T-helper 2 cell treated with Interferon-gamma antibody and Interleukin-4, amounts not matched to agents 100 ng/mL and 5 ng/mL, for 36 hours (primary cell): ENCODE measurements at places on chromosomes 5 and 9. TPM values are rescaled to one million over a fixed set of nuclear protein-coding genes. Genes with fewer than 3 reads are reported as not detected.

C8G gene
- 2.3 and 4.1 TPM in 2 replicates for total RNA-seq

SLC45A2 gene
- 0.14 and 0.23 TPM in 2 replicates for total RNA-seq

SERF1B gene
- total RNA-seq = 9.4 and 11.6 TPM in 2 replicates

FBN2 gene
- total RNA-seq = not detected in 2 replicates

GFPT2 gene
- not detected in 2 replicates for total RNA-seq

PCDHGA10 gene
- total RNA-seq = 0.34 and 0.41 TPM in 2 replicates

TMC1 gene
- not detected in 2 replicates for total RNA-seq

RASGEF1C gene
- total RNA-seq = not detected in 2 replicates

RORB gene
- 0.07 and 0.14 TPM in 2 replicates for total RNA-seq

F12 gene
- 1.2 and 1.9 TPM in 2 replicates for total RNA-seq

CATSPER3 gene
- 0.70 and 0.95 TPM in 2 replicates for total RNA-seq

OR1N2 gene
- not detected in 2 replicates for total RNA-seq

OR13F1 gene
- total RNA-seq = not detected in 2 replicates

PPP2R2B gene
- 0.52 and 0.80 TPM in 2 replicates for total RNA-seq

DEPDC1B gene
- total RNA-seq = 36.5 and 38.6 TPM in 2 replicates

HMMR gene
- total RNA-seq = 46.1 and 46.6 TPM in 2 replicates

LECT2 gene
- total RNA-seq = not detected in 2 replicates

CD72 gene
- total RNA-seq = 7.0 and 7.3 TPM in 2 replicates

SLC25A2 gene
- 0.25 and 0.59 TPM in 2 replicates for total RNA-seq

SCGB3A1 gene
- not detected in 2 replicates for total RNA-seq

TMED7 gene
- total RNA-seq = 45.1 and 47.8 TPM in 2 replicates

CHSY3 gene
- total RNA-seq = not detected in 2 replicates

ANKRD34B gene
- not detected in 2 replicates for total RNA-seq

ACTBL2 gene
- total RNA-seq = not detected in 2 replicates

SLC27A6 gene
- total RNA-seq = not detected in 2 replicates

TAF11L10 gene
- total RNA-seq = not detected in 2 replicates

SLC34A1 gene
- 0.07 and 0.11 TPM in 2 replicates for total RNA-seq

TMEM203 gene
- 28.2 and 30.8 TPM in 2 replicates for total RNA-seq

AMBP gene
- not detected in 2 replicates for total RNA-seq

PHF24 gene
- not detected in 2 replicates for total RNA-seq

IFNB1 gene
- not detected in 2 replicates for total RNA-seq

GRIA1 gene
- not detected in 2 replicates for total RNA-seq

AGXT2 gene
- total RNA-seq = not detected in 2 replicates

BARHL1 gene
- total RNA-seq = not detected in 2 replicates

BTNL9 gene
- not detected in 2 replicates for total RNA-seq

FAM13B gene
- 37.5 and 38.5 TPM in 2 replicates for total RNA-seq

PCDHA6 gene
- not detected in 2 replicates for total RNA-seq

HSD17B3 gene
- not detected in 2 replicates for total RNA-seq

NOXA1 gene
- 0.80 and 0.98 TPM in 2 replicates for total RNA-seq

IL5 gene
- 7.3 and 7.7 TPM in 2 replicates for total RNA-seq

RANBP17 gene
- total RNA-seq = not detected in 2 replicates

GFI1B gene
- total RNA-seq = not detected in 2 replicates

CDX1 gene
- not detected in 2 replicates for total RNA-seq

PCDHGB2 gene
- total RNA-seq = 0.93 and 1.0 TPM in 2 replicates

LHFPL2 gene
- total RNA-seq = 0.52 TPM in 1 of 2 replicates, not detected in the other

ADAMTSL1 gene
- not detected in 2 replicates for total RNA-seq

HTR1A gene
- total RNA-seq = not detected in 2 replicates

LVRN gene
- total RNA-seq = 0.05 TPM in 1 of 2 replicates, not detected in the other

PTGES gene
- 0.09 TPM in 1 of 2 replicates, not detected in the other for total RNA-seq

ORM1 gene
- total RNA-seq = not detected in 2 replicates

MOB3B gene
- total RNA-seq = 0.34 and 0.39 TPM in 2 replicates

GZMA gene
- total RNA-seq = 738 and 757 TPM in 2 replicates

PCDHB9 gene
- total RNA-seq = not detected in 2 replicates

MACROH2A1 gene
- total RNA-seq = 315 and 325 TPM in 2 replicates

CARTPT gene
- total RNA-seq = not detected in 2 replicates

SMC2 gene
- 67.7 and 68.7 TPM in 2 replicates for total RNA-seq
